ENCODE measurements at places on chromosomes 5 and 9. TPM values are rescaled to one million over a fixed set of nuclear protein-coding genes. Genes with fewer than 3 reads are reported as not detected.
A peak's percentile ranks its signal among the peaks of the same experiment; 100 is the strongest.

The ZNF367 gene
- total RNA-seq: 1.2 TPM

DNA sequence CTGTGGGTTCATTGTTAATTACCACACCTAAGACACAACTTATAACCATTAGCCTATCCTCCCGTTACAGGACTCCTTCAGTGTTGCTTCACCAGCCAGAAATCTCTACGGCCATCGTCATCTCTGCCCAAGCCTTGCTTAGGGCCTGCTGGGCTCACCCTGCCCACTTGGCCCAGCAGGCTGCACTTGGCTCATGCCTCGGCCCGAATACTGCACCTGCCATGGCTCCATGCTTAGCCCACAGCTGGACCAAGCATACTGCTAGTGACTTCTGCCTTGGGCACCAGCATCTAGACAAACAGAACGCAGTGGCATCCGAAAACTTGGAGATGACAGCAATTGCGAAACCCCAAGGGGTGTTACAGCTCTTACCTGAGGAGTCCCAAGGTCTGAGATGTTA lies 2336.0 kb upstream of the ACO1 start:
- no peak for DNase-seq

- no peak for DNase-seq
These were observed 101.7 kb downstream of the ADRB2 start for GRCh38 chr5:148928141-148928540.

The CCDC192 gene
- not detected for total RNA-seq

DNA sequence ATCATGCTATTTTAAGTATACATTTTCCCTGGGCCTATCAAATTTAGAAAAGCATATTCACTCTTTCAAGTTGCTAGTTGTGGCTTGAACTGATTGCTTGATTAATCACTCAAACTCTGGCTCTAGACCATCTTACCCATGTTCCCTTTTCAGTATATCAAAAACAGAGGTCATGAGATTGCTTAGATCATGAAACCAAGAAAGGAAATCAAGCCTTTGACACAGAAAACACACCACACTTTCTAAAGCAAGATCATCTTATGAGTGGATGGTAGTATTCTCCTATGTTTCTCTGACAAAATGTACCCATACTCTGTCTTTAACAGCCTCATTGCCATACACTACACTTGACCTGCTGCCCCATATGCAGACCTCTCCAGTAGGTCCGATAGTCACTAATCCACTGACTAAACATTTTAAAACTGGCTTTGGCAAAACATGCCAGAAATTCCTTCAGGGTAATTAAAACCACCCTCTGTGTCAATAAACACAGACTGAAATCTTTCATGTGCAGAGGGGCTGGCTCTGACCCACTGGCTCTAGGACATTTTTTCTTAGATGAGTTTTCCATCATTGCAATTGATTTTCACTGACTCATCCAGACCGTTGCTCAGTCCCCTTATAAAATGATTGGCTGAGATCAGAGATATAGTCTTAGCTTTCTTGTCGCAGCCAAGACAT lies 18.2 kb downstream of the PPP2R2B start:
- DNase-seq: peak; percentile 45

The TEX48 gene
- not detected for total RNA-seq

The POU5F2 gene
- 4.7 TPM for total RNA-seq

- no peak for DNase-seq
These were observed 6.8 kb upstream of the FEM1C start for GRCh38 chr5:115551415-115551814.

GRCh38 chr9:107466826-107467225 lies 22.7 kb downstream of the KLF4 start:
- no peak for DNase-seq

The RPL7A gene
- total RNA-seq: 1,490 TPM

- no peak for DNase-seq
These were observed 178.5 kb upstream of the PHYKPL start for GRCh38 chr5:178411083-178411482.

DNA sequence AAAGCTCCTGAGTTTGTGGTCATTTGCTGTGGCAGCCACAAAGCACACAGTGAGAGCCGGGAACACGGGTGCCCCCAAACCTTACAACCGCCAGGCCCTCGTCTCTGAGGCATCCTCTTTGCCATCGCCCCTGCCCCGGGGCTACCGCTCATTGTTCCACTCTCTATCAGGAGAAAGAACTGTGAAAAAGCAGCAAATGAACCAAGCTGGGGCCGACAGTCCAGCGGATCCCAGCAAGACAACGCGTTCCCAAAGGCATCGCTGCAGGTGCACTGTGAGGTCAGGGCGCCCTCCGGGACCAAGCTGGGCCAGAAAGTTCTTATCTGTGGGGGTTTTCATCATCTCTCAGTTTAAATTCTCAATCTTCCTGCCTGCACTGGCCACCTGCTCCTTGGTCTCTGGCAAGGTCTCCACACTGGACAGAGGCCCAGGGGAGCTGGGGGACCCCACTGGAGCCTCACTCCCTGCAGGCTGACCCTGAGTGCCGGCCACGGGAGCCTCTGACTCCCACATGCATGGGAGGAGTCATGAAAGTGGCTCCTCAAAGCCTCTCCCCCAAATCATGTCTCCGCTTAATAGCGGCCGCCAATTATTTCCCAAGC lies 32.1 kb downstream of the VAV2 start:
- DNase-seq: no peak

The PPP2R2B gene
- 1.1 TPM for total RNA-seq

The SHISAL2B gene
- total RNA-seq: not detected

GRCh38 chr9:101139082-101139481 lies 110.6 kb downstream of the PLPPR1 start:
- DNase-seq: no peak

All from thyroid gland (tissue), 4 donors.